ENCODE measurements at places on chromosomes 12 and 14.

DNA sequence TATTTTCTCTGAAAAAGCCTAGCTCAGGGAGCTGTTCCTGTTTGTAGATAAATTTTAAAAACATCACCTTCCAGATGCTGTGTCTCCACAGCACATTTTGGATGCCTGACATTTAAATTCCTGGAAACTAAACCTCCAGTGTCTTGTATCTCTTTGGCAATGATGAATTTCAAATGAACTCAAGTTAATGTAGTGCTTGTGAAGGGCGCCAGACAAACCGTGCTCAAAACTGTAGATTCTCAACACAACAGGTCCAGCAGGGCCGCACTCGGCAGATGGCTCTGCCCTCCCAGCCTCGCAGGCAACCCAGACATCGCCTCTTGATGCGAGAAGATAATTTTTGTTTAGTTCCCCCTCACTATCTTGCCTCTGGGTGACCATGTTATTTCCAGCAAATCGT lies 432.9 kb downstream of the VRK1 start:
- DNase-seq = no peak

DNA sequence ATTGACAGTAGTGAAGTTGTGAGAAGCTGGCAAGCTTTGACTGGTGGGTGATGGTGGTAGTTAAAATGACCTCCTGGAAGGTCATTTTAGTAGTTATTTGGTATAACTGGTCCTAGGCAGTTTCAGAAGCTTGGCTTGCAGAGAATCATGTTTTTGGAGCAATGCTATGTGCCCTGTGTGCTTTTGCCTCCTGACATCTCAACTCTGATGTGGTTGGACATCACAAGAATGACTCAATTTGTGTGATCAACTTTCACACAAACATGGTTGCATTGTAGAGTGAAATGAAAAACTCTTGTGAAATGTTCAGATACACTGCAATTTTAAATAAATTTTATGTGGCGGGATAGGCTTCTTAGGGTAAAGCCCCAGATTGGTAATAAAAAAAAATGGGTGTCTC lies 8.3 kb upstream of the ABCD2 start:
- no peak for DNase-seq

DNA sequence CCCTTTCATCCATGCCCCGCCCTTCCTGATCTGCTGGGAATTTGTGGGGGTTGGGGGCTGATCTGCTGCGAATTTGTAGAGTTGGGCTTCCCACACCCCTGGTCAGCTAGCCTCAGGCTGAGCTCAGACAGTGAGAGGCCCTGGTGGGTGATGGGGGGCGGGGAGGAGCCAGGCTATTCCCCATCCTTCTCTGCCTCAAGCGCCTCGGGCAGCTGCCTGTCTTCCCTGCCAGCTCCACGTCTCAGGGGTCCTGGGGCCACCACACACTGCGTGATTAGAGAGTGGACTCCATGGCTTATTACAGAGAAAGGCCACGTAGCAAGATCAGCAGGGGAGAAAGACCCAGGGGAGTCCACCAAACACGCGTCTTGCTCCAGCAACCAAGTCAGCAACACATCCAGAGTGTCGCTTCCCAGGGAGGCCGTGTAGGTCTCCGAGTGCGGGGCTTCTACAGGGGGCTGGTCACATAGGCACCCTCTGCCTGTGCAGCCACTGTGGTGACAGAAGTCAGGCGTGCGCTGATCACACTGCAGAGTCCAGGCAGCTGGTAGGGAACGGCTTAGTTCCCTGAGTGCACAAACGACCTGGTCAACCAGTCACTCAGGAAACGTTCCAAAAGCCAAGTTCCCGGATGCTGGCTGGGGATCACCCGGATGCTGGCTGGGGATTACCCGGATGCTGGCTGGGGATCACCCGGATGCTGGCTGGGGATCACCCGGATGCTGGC lies 254.4 kb upstream of the SFSWAP start:
- no peak for DNase-seq

GRCh38 chr12:52323001-52323400 lies 1.8 kb upstream of the KRT83 start:
- no peak for DNase-seq

DNA sequence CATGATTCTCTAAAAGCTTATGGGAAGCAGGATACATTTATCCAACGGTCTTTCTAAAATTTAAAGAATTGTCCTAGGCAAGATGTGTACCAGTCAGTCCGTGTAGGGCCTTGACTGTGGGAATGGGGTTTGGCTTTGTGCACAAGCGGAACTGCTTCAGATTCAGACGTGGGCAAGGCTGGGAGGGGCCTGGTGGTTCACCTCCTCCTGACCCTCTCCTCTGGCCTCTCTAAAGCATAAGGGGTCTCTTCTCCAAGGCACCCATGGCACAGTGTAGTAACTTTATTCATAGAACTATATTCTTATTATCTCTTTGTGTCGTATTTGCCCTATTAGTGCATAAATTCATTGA lies 121.2 kb upstream of the PTPRB start:
- DNase-seq = no peak

- no peak for DNase-seq
Observed at GRCh38 chr12:117313926-117314325, 47.5 kb downstream of the NOS1 start.

- DNase-seq = no peak
Observed at GRCh38 chr14:24053548-24054323, 1.9 kb downstream of the CARMIL3 start.
